LNCaP clone FGC (cell line): ENCODE measurements at places on chromosomes 5 and 9.

DNA sequence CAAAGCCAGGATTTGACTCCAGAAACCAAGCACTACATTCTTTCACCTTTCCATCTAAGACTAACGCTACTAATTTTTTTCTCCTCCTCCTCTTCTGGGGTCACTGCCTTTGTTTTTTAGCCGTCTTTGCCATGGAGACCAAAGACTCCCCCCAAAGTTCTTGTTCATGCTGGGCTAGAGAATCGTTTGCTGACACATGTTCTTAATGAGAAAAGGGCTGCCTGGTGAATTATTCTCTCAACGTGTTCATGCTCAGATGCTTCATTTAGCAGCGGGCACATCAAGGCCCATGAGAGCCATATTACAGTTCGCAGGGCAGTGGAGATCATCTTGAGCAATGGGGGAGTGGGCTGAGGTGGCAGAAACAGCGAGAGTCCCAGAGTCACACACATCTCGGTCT is 134.9 kb downstream of the SLIT3 start:
- no peak for DNase-seq

DNA sequence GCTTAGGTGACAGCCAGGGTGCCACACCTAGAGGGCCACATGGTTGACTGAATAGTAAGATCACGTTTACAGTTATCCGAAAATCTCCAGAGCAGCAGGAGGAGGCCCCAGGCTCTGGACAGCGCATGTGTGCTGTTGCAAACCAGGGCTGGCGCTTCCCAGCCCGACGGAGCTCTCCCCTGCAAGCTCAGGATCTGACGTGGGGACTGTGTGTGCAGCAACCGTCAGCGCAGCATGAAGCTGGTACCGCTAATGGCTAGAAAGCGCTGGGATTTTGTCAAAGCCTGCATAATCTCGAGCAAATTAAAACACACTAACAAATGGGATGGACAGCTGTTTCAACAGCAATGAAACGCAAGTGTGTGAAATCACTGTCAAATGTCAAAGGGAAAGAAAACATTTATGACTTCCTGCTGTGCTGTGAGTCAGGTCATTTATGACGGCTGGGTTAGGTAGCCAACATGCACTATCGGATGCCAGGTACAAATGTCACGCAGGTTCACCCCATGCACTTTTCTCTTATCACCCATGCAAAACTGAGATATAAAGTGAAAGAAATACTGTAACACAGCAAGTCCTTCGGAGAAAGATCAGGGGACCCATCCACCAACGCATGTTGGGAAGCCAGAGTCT is 7.5 kb downstream of the SURF4 start:
- peak; percentile 57 for DNase-seq

DNA sequence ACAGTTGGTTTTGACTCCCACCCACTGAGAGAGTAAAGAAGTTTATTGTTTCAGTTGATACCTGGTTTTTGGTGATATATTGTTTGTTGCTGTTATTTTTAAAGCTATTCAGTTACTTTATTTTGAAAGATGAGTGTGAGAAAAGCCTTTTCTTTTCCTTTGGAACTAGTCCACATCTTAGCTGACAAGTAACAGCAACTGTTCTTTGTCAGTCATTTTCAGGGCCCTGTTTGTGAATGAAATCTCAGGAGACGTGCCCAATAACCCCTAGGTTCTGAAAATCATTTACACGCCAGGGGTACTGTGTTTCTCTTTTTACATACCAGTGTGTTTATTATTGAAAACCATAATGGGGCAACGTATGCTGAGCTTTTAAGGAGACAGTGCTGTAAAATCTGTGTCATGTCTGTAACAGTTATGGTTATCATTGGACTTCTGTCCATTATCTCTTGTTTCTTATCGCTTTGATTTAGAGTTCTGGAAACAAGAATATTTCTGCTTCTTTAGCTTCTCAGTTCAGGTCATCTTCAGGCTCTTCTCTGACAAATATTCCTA is 75.0 kb downstream of the LIX1 start:
- no peak for DNase-seq

- no peak for DNase-seq
These were observed 13.0 kb downstream of the GLRX start for GRCh38 chr5:95809414-95809960.

DNA sequence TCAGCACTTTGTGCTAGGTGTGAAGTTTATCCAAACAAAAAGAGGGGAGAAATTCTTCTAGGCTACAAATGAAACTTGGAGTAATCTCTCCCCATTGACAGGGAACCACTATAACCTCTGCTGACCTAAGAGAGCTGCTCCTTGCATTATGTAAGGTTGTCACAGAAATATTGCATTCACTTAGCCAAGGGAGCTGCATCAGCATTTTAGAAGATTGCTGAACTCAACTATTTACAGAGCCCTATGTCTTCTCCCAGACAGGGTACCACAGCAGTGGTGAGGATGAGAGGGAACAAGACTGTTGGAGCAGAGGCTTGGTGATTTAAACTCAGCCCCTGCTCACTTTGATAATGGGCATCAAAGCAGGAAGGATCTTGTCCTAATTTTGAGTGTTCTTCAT is 362.0 kb downstream of the TMEM38B start:
- DNase-seq: no peak

GRCh38 chr9:6692881-6693361 is 47.4 kb upstream of the GLDC start:
- DNase-seq: no peak

DNA sequence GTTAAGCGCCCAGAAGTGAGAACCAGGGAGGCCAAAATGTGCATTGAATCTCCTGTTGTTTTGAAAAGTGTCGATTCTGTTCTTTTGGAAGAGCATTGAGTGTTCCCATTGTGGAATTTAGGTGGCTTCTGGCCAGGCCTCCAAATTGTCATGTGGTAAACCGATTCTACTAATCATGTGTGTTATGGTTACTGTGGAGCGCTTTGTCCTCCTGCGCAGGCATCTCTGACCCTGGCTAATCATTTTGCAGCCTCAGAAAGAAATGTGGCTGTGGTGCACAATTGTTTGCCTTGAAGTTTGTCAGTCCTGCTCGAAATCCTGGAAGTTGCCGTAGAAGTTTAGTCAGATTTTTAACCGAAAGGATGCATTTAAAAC is 121.3 kb downstream of the RASGRF2 start:
- no peak for DNase-seq

DNA sequence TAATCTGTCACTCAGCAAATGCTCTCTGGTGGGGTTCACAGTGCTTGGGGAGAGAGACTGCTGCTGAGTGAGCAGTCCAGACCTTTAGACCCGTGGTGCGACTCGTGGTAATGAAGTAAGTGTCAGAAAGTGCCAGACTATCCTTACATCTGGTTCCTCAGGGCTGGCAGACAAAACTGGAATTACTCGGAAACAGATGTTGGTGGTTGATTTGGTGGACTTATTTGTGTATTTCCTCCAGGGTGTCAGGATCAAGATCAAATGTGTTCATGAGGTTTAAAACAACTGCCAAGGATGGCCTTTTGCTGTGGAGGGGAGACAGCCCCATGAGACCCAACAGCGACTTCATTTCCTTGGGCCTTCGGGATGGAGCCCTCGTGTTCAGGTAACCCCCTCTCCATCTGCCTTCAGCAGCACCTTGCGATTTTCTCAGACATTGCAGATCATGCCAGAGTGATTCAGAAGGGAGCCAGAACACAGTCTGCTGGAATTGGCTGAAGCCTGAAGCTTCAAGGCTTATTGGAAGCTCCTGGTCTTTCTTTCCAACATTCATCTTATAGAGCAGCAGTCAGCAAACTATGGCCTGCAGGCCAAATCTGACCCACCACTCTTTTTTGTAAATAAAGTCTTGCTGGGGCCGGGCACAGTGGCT is 105.2 kb downstream of the LIFR start:
- DNase-seq: no peak

- no peak for DNase-seq
These were observed 47.9 kb downstream of the RAI14 start for GRCh38 chr5:34703767-34704713.

DNA sequence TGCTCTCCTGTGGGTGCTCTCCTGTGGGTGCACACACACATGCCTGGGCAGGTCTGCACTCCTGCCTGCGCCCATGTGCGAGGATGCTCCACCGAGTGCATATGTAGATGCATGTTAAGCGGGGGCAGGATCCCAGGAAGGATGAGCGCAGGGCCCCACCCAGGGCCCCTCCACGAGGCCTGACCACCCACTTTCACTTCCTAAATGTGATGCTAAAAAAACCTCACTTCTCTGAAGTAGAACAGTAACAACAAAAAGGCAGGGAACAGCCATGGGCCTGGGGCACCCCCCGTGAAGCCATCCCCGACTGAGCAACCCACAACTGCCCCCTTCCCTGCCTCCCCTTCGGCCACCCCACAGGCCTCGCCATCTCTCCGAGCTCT is 48.2 kb upstream of the SARDH start:
- DNase-seq: no peak

DNA sequence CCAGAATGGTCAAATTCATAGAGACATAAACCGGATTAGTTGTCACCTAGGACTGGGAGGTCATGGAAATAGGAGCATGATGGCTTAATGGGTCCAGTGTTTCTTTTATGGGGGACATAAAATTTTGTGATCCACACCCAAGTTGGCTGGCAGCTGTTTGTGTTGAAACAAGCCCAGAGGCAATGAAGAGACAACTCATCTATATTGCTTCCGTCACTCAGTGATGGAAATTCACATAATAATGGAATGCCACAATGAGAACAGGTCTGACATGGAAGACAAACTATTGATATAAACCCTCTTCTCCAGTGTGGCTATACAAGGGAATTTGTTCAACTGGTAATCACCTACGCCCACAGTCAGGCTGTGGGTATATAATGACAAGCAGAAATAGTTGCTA is 173.2 kb downstream of the GNA14 start:
- no peak for DNase-seq

GRCh38 chr5:54924487-54924886 is 60.9 kb downstream of the ESM1 start:
- DNase-seq: no peak

DNA sequence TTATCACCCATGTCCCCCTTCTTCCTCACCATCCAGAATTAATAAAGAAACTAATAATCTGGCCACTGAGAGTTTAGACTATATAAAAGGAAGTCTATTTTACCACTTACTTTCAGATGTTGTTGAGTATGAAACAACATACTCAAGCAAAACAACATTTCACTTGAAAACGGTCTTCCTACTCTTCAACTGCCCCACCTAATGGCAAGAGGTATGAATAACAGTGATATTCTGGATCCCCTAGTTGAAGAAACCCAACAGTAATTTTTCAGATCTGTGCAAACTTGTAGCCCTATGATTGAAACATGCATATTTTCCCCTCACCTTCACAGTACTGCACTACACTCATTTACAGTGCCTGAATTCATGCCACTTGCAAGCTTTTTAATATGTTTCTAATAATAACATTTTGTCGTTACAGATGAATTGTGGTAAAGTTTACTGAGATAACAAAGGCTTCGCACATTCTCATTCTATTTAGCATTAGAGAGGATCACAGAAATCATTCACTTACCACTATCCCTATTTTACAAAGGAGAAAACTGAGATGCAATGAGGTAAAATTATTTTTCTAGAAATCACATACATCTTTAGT is 267.9 kb upstream of the PDE4D start:
- DNase-seq: no peak

GRCh38 chr5:10704949-10705621 is 55.9 kb downstream of the DAP start:
- no peak for DNase-seq

DNA sequence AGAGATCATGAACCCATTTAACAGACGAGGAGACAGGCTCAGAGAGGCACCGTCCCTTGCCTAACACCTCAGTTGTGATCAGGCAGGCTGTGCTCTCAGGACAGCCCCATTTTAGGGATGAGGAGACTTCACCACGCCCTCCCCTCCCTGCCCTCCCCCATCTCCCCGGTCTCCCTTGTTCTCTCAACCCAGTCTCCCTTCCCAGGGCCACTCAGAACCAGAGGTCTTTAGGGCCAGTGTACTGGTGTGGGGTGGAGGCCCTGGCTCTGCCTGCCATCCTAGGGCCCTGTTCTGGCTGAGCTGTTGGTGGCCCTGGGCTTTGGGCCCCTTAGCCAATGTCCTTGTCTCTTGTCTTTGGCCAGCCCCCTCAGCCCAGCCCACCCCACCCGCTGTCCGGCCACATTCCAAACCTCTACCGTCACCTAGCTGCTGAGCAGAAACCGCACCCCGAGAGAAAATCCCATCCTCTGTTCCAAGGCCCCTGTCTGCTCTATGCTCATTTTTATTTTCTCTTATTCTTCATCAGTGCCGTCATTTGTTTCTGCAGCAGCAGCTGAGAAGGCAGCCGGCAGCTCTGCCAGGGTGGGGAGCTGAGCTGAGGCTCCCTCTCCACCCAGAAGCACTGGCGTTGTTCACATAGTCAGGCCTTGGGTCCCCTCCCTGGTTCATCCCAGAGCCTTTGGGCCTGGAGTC is 33.9 kb downstream of the OLFML2A start:
- no peak for DNase-seq

DNA sequence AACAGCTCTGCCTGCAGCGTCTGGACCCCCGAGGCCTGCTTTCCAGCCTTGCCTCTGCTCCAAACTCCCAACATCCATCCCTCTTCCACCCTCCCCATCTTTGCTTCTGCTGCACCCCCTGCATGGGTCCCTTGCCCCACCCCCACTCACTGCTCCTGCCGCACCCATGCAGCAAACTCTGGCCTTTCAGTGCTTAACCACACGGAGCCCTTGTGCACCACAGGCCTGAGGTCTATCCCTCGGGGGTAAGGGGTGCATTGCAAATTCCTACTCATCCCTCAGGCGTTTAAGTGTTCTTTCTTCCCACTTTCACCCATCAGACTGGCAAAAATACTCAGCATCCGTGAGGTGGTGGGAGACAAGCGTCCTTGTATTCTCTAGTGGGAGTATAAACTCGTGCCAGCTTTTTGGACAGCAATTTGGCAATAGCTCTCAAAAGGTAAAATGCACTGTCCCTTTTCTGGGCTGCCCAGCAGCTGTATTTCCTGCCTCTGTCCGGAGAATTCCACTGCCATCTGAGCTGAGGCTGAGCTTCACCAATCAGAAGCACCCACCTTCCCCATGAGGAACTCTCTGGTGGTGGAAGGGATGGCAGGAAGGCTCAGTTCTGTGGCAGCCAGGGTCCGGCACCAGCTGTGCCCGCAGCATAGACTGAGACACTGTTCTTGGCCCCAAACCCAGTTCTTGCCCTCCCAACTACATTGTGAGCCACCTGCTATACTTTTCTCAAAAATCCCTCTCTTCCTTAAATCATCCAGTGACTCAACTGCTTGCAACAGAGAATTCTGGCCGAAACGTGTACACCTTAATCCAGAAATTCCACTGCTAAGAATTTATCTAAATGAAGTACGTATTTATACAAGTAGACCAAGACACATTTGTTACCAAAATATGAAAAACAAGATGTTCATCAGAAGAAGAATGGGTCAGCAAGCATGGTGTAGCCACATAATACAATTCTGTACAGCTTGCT is 15.0 kb downstream of the PSMB7 start:
- no peak for DNase-seq

GRCh38 chr5:78779771-78780616 is 131.4 kb upstream of the LHFPL2 start:
- DNase-seq: no peak

- no peak for DNase-seq
These were observed 254.3 kb upstream of the KLF9 start for GRCh38 chr9:70668751-70669150.
